ENCODE measurements at places on chromosomes 16 and 17. TPM values are rescaled to one million over a fixed set of nuclear protein-coding genes. Genes with fewer than 3 reads are reported as not detected.

DNA sequence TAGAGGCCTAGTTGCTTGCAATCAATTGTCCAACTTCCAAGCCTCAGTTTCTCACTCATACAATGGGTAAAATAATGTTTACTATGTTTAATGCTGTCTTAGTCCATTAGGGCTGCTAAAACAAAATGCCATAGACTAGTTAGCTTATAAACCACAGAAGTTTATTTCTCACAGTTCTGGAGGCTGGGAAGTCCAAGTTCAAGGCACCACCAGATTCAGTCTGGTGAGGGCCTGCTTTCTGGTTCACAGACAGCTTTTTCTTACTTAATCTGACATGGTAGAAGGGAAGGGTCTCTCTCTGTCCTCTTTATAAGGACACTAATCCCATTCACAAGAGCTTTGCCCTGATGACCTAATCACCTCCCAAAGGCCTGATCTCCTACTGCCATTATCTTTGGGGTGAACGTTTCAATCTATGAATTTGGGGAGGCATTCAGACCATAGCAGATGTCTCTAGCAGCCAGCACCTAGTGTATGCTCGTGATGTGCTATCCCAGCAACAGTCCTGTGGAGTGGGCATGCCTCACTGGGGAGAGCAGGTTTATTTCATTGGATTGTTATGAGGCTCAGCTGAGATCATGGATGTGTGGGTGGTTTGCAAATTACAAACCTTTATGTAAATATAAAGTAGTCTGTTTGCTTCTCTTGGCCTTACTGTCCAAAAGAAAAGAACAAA is 25.2 kb downstream of the YPEL2 start:
- H3K36me3 ChIP-seq = peaks cover 21% of the 10 kb centered on the region
- no peak overlapping the region for H3K4me3 ChIP-seq
- H3K4me1 ChIP-seq = peaks cover 3% of the 10 kb centered on the region
- H3K27me3 ChIP-seq = no peaks in the 10 kb centered on the region

DNA sequence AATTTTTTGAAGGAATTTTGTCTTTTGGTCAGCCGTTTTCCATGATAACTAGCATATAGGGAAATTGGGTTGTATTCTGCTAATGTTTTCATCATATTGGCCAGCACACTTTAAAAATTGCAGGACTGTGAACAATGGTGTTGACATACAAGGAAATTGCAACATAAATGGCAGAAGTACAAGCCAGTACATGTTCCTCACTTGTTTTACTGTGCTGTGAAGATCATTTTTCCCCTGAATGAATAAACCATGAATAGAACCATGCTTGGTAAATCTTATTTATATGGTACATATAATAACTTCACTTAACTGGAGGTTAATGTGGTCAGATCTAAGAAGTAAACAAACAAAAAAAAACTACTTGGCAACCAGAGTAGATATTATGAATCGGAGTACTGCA is 22.8 kb downstream of the OMG start:
- no peak overlapping the region for H3K4me3 ChIP-seq
- H3K36me3 ChIP-seq = peaks cover 17% of the 10 kb centered on the region
- peak; percentile 70 for DNase-seq
- no peak overlapping the region for H3K27ac ChIP-seq
- H3K4me1 ChIP-seq = peaks cover 6% of the 10 kb centered on the region
- no peaks in the 10 kb centered on the region for H3K27me3 ChIP-seq

DNA sequence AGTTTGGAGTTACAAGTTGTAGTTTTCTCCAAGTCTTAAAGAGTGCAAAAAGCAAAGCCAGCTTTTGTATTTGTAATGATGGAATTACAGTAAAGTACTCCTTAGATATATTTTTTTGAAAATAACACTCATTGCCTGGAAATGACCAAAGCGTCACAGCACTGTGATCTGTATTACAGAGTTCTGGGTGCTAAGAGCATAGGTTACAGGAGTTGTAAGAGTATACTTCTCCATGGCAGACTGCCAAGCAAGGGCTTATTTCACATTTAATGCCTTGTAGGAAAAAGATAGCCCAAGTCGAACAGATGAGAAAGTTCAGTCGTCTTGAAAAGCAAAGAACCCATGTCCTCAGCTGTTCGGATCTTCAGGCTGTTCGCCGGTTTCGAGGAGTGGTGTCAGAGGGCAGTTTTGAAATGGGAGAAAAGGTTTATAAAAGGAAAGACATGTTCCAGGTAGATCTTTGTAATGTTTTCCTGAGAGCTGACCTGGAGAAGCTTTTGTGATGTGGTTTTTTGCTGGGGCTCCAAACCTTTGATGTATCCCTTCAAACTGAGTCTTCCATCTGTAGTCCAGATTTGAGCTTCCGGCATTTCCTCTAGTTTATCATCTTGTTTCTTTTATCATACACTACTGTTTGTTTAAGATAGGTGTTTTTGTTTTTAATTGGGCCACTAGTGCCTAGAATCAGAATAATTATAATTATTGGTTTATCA is 41.3 kb downstream of the ERCC4 start:
- peak overlapping the region; percentile 63 for H3K27ac ChIP-seq
- H3K36me3 ChIP-seq = no peaks in the 10 kb centered on the region
- no peaks in the 10 kb centered on the region for H3K27me3 ChIP-seq
- peak; percentile 75 for DNase-seq

- no peak overlapping the region for H3K27ac ChIP-seq
- H3K36me3 ChIP-seq = peaks cover 11% of the 10 kb centered on the region
- no peak for DNase-seq
- H3K4me3 ChIP-seq = no peak overlapping the region
- peaks cover 63% of the 10 kb centered on the region for H3K4me1 ChIP-seq
- H3K27me3 ChIP-seq = no peaks in the 10 kb centered on the region
Measured at GRCh38 chr16:88905563-88905962, 39.1 kb upstream of the PABPN1L start.

DNA sequence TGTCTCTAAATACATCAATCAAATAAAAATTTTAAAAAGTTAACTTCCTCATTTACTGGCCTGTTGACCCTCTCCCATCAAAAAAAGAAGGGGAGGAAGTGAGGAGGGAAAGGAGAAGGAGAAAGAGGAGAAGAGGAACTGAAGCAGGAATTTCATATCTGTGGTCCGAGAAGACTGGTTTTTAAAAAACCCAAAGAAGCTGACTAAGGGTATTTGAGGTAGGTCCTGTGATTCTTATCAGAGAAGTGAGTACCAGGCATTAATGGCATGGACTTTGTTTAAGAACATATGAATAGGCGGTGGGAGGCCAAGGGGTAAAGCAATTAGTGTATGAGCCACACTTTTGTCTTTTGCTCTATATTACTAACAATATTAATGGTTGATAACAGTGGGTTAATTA is 2.0 kb downstream of the SLC46A1 start:
- peaks cover 10% of the 10 kb centered on the region for H3K4me1 ChIP-seq
- H3K27ac ChIP-seq = no peak overlapping the region
- H3K27me3 ChIP-seq = no peaks in the 10 kb centered on the region
- DNase-seq = peak; percentile 50
- H3K36me3 ChIP-seq = peaks cover 29% of the 10 kb centered on the region

GRCh38 chr16:9666834-9667480 is 515.3 kb downstream of the GRIN2A start:
- H3K4me1 ChIP-seq = no peaks in the 10 kb centered on the region
- no peaks in the 10 kb centered on the region for H3K27me3 ChIP-seq
- DNase-seq = peak; percentile 22
- H3K27ac ChIP-seq = no peak overlapping the region
- no peak overlapping the region for H3K4me3 ChIP-seq

DNA sequence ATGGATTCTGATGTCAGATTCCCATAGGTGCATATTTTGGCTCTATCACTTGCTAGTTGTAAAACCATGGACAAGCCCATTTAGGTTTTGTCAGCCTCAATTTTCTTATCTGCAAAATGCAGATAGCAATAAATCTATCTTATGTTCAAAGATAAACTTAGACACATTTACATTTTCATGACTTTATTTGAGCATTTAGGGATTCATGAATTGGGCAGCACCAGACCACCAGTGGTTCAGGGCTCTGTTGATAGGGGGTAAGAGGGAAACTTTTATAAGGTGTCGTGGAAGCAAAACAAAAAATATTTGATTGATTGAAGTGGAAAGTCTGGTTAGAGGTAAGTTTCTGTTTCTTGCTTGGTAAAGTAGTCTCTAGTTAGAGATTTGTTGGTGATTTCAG is 17.3 kb downstream of the ARHGAP44 start:
- no peaks in the 10 kb centered on the region for H3K36me3 ChIP-seq
- H3K4me3 ChIP-seq = no peak overlapping the region
- DNase-seq = no peak
- H3K4me1 ChIP-seq = no peaks in the 10 kb centered on the region
- H3K27ac ChIP-seq = no peak overlapping the region

DNA sequence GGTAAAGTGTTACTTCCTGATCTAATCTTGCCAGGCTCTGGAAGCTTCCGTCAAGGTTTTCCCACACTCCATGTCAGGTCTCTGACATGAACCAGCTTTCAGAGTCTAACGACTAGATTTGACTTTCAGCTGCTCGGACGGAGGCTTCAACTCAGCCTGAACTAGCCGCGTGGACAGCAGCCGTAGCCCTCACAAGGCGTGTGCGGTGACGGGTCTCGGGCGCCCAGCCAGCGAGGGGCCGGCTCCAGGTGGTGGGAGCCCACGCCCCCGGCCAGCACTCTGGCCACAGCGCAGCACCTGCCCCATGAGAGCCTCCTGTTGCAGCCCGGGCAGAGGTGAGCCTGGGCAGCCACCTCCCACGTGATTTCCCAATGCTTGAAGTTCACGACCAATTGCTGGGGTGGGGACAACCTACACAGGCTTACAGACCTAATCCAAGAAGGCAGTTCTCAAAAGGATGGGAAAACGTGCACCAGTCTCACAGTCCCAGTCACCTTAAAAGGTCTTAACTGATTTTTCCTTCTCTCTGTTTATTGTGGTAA is 45.5 kb downstream of the TBC1D16 start:
- no peak overlapping the region for H3K27ac ChIP-seq
- no peak overlapping the region for H3K4me3 ChIP-seq
- H3K27me3 ChIP-seq = peaks cover 8% of the 10 kb centered on the region
- H3K4me1 ChIP-seq = peaks cover 77% of the 10 kb centered on the region
- peak; percentile 41 for DNase-seq

DNA sequence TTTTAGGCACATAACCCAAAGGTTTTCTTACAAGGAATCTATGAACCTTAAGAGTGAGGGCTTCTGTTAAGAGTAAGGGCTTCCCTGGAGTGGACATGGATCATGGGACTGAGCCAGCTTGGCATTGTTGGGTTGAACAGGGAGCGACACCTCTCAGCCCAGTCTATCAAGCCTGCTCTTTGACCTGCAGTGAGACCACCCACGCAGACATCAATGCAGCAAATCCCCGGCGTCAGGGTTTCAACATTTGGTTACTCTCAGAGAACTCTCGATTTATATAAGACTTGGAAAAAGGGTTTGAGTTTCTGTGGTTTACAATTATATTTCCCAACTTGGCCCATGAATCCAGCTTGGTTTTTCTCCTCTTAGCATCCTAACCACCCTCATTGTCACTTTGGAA is 299.9 kb downstream of the WWOX start:
- no peak overlapping the region for H3K27ac ChIP-seq
- no peak for DNase-seq
- H3K36me3 ChIP-seq = no peaks in the 10 kb centered on the region
- H3K4me3 ChIP-seq = no peak overlapping the region
- no peaks in the 10 kb centered on the region for H3K4me1 ChIP-seq
- no peaks in the 10 kb centered on the region for H3K27me3 ChIP-seq

GRCh38 chr17:69143151-69143550 is 1.5 kb upstream of the ABCA6 start:
- no peak for DNase-seq
- no peaks in the 10 kb centered on the region for H3K27me3 ChIP-seq
- H3K4me1 ChIP-seq = no peaks in the 10 kb centered on the region
- peak overlapping the region; percentile 90 for H3K27ac ChIP-seq
- no peak overlapping the region for H3K4me3 ChIP-seq

GRCh38 chr17:44137891-44138709 is 3.6 kb upstream of the HROB start:
- no peak overlapping the region for H3K27ac ChIP-seq
- H3K4me3 ChIP-seq = no peak overlapping the region
- H3K4me1 ChIP-seq = peaks cover 19% of the 10 kb centered on the region
- DNase-seq = peak; percentile 77
- H3K27me3 ChIP-seq = peaks cover 4% of the 10 kb centered on the region

DNA sequence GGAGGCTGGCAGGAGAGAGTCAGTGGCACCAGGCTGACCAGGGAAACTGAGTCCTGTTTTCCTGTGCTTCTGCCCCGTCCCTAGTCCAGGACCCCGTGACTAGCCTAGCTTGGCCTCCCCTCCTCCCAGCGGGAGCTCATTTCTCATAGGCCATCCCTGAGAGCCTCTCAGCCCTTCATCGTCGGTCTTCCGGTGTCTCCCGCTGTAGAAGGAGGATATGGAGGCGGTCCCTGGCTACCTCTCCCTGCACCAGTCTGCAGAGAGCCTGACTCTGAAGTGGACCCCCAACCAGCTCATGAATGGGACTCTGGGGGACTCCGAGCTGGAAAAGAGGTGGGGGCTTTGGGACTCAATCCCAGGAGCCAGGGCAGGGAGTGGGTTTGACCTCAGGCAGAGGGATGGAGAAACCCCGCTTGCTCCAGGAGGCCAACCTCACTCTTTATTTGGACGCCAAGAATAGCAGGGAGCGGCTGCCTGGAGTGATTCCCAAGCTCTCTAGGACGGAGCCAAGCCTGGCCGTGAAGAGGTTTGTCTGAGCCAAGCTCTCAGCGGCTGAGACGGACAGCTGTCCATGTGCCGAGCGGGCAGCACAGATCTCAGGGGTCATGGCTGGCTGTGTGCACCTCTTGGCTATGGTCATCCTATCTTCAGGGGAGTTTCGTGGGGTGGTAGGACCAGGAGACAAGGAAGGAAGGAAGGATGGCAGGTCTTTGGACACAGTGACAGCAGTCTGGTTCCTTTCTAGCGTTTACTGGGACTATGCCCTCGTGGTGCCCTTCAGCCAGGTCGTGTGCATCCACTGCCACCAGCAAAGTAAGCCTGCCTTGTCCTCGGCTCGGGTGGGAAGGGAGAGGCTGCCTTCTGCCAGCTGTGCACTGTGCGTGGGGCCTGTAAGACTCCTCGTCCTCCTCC is 26.8 kb downstream of the SGSM2 start:
- no peaks in the 10 kb centered on the region for H3K27me3 ChIP-seq
- peaks cover 48% of the 10 kb centered on the region for H3K36me3 ChIP-seq
- no peak overlapping the region for H3K27ac ChIP-seq
- H3K4me1 ChIP-seq = peaks cover 24% of the 10 kb centered on the region
- no peak overlapping the region for H3K4me3 ChIP-seq

- H3K27me3 ChIP-seq = no peaks in the 10 kb centered on the region
- DNase-seq = peak; percentile 78
- H3K4me3 ChIP-seq = no peak overlapping the region
- H3K27ac ChIP-seq = peak overlapping the region; percentile 97
- H3K36me3 ChIP-seq = peaks cover 14% of the 10 kb centered on the region
- H3K4me1 ChIP-seq = peaks cover 33% of the 10 kb centered on the region
Measured at GRCh38 chr16:66551348-66551759, 1.0 kb upstream of the CKLF start.

The DUXB gene
- total RNA-seq = not detected

The CNTNAP4 gene
- 9.0 TPM for total RNA-seq

The CHRNE gene
- 1.5 TPM for total RNA-seq

The GRAPL gene
- total RNA-seq = 1.1 TPM

The CRISPLD2 gene
- total RNA-seq = 5.4 TPM

The BRIP1 gene
- 5.1 TPM for total RNA-seq
